Tongue (tissue), 3 donors: ENCODE measurements at places on chromosomes 5 and 9. TPM values are rescaled to one million over a fixed set of nuclear protein-coding genes. Genes with fewer than 3 reads are reported as not detected.

The NR4A3 gene
- 4.7 TPM for total RNA-seq

The THBS4 gene
- 789 TPM for total RNA-seq

The IRGM gene
- not detected for total RNA-seq

The SPATA31C2 gene
- not detected for total RNA-seq

The GNAQ gene
- 56.4 TPM for total RNA-seq

The TMEM215 gene
- total RNA-seq, result 2.1 TPM

The LCN15 gene
- not detected for total RNA-seq

The SH3TC2 gene
- 5.1 TPM for total RNA-seq

The ARAP3 gene
- total RNA-seq, result 10.9 TPM

The LEAP2 gene
- total RNA-seq, result 2.3 TPM

The BAAT gene
- total RNA-seq, result 0.41 TPM

The ISL1 gene
- 0.41 TPM for total RNA-seq

The PCDHGA10 gene
- 6.1 TPM for total RNA-seq

The PAPPA gene
- 3.0 TPM for total RNA-seq

The AIF1L gene
- total RNA-seq, result 19.1 TPM

The PRDM9 gene
- not detected for total RNA-seq

The TXNDC8 gene
- total RNA-seq, result not detected

The RANBP3L gene
- total RNA-seq, result 8.4 TPM

The PAEP gene
- not detected for total RNA-seq

The CRB2 gene
- 0.72 TPM for total RNA-seq

The TLX3 gene
- not detected for total RNA-seq

The PFDN1 gene
- 64.2 TPM for total RNA-seq

The SHOC1 gene
- total RNA-seq, result not detected

The LRRC19 gene
- not detected for total RNA-seq

The CCNH gene
- 62.4 TPM for total RNA-seq

The IL9 gene
- not detected for total RNA-seq

The FLT4 gene
- total RNA-seq, result 21.8 TPM

The S100Z gene
- total RNA-seq, result 2.1 TPM

The CAPSL gene
- total RNA-seq, result not detected

The PLK2 gene
- 204 TPM for total RNA-seq

The SAPCD2 gene
- total RNA-seq, result 5.6 TPM

The ZNF454 gene
- 4.7 TPM for total RNA-seq

The STPG3 gene
- not detected for total RNA-seq

The TUSC1 gene
- 20.7 TPM for total RNA-seq

The ANGPTL2 gene
- total RNA-seq, result 78.1 TPM

The FCN2 gene
- not detected for total RNA-seq

The PALM2AKAP2 gene
- total RNA-seq, result 64.8 TPM

The RNF208 gene
- total RNA-seq, result not detected

The ABO gene
- total RNA-seq, result 1.4 TPM

The SLC6A7 gene
- total RNA-seq, result not detected

The GHR gene
- total RNA-seq, result 13.4 TPM

The PHF24 gene
- 0.31 TPM for total RNA-seq

The AP3S1 gene
- 52.5 TPM for total RNA-seq

The IRX2 gene
- total RNA-seq, result 1.6 TPM

The MAMDC2 gene
- total RNA-seq, result 21.5 TPM

The UBE2QL1 gene
- 2.3 TPM for total RNA-seq

The SCGB3A2 gene
- 5.8 TPM for total RNA-seq
